Hepatocyte (in vitro differentiated cells): ENCODE measurements at places on chromosomes 16 and 17.

DNA sequence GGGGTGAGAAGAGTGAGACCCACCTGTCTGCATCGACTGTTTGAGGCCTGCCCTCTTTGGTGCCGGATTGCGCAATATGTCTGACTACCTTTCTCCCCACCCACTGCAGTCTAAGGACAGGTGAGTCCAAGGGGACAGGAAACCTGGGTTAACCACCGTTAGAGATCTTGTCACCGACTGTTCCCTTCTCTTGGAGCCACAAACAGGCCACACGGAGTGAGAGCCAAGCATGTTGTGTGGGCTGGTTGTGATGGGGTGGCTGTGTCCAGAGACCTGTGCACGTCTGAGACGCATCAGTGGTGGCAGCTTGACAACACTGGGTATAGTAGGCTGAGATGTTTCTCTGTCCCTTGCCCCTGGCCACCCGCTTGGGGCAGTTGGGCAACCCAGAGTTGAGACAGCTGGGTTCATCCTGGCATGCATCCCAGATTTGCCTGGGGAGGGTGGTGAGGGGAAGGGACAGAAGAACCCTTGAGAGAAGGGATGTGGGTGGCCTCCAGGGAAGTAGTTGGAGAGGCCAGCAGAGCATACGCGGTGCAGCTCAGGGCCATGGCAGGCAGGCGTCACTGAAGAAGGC is 21.4 kb downstream of the MPRIP start:
- DNase-seq, result no peak

- peak; percentile 46 for DNase-seq
Measured at GRCh38 chr16:9256196-9256595, 164.8 kb downstream of the HAPSTR1 start.

DNA sequence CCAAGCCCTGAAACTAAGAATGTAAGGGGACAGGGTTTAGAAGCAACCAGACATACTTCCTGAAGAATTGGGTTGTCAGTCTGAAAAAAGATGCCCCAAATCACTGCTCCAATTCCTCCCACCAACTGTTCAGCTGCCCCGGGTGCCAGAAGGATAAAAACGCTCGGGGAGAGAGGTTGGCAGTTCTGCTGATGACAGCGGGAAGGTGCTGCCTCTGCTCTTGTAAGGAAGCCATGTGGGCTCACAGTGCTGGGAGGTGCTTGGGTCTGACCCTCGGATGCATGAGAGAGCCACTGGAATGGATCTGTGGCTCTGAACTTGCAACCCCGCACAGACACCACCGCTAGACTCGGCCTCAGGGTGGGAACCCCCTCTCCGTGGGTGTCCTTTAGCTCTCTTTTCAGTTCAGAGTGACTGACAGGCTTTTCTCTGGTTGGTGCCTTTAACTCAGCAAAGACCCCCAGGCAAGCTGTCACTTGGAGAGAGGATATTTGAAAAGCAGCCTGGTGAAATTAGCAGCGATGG is 364.8 kb upstream of the RBFOX1 start:
- DNase-seq, result no peak

- DNase-seq, result no peak
Measured at GRCh38 chr17:59600169-59600568, 19.5 kb upstream of the CLTC start.

GRCh38 chr16:47236716-47237115 is 93.0 kb upstream of the NETO2 start:
- DNase-seq, result no peak

- no peak for DNase-seq
Measured at GRCh38 chr17:78379131-78379491, 662 bp downstream of the PGS1 start.
